ELR (cell line): ENCODE measurements at places on chromosomes 1 and 21.

DNA sequence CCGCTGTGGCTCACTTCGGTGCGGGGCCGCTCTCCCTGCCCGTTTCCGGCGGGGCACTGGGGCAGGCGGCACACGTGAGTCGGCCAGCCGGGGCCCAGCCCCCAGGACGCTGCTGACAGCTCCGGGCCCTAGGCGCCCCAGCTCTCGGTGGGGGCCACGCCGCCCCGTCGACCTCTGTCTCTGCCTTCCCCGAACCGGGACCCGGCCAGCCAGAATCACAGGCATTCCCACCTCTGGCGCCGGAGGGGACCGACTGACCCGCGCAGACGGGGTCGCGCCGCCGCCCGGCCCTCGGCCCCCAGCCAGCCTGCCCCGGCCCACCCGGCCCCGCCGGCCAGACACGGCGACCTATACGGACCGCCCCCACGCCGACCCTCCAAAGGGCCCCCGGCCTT is 755 bp downstream of the SCMH1 start:
- peak; percentile 74 for DNase-seq

DNA sequence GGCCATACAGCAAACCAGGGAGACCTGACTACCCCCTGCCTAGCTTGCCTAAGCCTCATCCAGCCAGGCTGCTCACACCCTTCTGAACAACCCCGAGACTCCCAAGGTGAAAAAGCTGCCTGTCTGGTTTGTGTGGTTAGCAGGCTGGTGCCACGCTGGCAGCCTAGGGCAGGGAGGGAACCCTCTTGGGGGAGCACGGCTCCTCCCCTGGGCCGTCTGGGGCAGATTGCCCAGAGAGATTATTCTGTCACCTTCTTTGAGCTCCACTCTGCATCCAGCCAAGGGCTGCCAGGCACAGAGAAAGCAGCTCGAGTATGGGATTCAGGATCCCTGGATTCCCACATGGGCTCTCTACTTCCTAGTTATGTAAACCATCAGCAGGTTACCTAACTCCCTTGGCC is 27.5 kb upstream of the TCEA3 start:
- DNase-seq: peak; percentile 17

GRCh38 chr1:101907264-101907663 is 89.5 kb downstream of the OLFM3 start:
- no peak for DNase-seq

DNA sequence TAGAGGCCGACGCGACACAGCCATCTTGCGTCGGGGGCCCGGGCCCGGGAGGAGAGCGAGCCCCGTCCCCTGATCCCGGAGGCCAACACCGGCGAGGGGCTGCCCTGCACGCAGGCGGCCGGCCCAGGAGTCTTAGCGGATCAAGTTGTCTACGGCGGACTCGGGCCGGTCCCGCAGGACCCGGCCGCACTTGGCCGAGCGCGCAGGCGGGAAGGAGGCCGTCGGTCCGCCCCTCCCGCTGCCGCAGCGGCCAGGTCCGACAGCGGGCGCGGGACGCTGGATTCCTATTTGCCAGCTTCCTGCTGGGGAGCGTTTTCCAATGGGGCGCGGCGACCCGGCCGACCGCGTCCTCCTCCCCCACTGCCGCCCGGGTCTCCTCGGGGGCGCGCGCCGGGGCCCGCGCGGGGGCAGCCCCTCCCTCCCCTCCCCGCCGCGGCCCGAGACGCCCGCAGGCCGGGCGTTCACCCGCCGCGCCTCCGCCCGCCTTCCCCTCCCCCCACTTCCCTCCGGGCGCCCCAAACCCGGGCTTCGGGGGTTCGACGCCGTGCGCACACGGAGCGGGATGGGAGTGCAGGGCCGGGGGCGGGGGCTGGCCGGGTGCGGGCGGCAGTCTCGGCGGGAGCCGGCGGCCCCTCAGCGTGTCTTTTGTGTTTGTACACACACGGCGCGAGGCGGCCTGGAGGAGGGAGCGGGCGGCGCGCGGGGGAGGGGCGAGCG is 517 bp upstream of the H3-3A start:
- DNase-seq: peak; percentile 85

DNA sequence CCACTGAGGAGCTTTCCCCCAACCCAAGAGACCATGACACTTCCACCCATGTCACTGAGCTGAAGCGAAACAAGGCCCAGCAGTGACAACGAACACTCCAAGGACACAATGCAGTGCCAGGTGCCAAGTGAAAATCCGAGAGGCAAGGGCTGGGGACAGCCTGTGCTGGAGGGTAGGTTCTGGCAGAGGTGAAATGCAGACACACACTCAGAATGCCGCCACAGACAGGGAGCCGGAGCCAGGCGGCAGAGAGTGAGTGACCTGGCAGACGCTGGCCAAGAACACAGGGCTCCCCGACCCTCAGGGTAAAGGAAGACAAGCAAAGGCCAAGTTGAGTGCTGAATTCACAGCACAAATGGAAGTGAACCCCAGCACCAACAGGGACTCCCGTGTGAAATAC is 78.9 kb downstream of the CD46 start:
- DNase-seq: no peak

- DNase-seq: no peak
Measured at GRCh38 chr1:167681451-167682098, 40.2 kb upstream of the MPZL1 start.

DNA sequence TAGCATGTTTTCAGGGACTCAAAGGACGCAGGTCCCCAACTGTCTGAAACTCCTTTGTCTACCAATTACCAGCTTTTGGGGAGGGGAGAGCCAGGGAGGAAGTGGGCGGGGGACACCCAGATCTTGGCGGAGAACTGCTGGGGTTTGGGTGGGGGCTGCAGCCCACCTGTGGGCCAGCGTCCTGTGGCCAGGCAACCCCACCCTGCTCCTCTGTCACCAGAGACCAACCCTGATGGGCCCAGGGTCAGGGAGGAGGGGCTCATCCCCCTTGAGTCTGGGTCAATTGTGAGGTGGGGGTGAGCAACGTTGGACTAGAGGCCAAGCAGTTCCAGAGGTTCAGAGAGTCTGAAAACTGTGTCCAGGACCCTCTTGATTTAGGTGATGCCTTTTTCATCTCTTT is 96.1 kb upstream of the TARDBP start:
- no peak for DNase-seq

DNA sequence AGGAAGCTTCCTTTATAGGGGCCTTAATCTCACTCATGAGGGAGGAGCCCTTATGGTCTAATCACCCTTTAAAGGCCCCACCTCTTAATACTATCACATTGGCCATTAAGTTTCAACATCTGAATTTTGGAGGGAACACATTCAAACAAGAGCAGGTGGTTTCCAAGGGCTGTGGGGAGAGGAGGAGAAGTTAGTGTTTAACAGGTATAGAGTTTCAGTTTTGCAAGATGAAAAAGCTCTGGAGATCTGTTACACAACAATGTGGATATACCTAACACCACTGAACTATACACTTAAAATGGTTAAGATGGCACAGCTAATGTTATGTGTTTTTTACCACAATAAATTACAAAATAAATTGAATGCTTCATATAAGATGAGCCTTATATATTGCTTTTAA is 113.4 kb upstream of the DNAH14 start:
- no peak for DNase-seq
